ENCODE measurements at places on chromosomes 2 and 18.

- DNase-seq, result no peak
Observed at GRCh38 chr18:34627137-34627920, 82.8 kb upstream of the DTNA start.

DNA sequence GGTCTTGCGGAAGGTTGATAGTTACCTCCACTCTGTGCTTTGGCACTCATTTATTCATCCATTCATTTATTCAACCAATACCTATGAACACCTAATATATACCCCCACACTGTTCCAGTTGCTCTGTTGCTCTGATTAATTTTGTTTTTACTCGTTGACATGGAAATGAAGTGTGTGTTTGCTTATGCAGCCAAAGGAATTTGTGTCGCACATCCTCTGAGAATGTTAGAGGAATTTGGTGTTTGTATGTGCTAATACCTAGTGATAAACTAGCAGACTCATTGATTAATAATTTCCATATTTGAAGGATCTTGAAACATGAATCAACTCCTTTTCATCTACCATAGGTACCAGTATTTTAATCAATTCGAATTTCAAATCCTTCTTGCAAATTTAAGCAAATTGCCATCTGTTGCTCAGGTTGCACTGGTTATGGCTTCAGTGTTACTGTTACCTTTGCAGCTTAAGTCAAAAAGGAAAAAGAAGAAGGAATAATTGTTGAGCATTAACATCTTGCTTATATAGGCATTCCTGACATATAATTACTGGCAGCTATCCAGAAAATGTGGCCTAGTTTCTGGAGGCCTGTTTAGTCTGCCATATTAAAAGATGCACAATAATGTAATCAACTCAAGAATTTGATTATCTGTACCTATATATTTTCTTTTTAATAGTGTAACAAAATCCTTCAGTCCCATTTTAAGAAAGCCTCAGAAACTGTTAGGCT lies 25.7 kb upstream of the CRIM1 start:
- DNase-seq, result no peak

DNA sequence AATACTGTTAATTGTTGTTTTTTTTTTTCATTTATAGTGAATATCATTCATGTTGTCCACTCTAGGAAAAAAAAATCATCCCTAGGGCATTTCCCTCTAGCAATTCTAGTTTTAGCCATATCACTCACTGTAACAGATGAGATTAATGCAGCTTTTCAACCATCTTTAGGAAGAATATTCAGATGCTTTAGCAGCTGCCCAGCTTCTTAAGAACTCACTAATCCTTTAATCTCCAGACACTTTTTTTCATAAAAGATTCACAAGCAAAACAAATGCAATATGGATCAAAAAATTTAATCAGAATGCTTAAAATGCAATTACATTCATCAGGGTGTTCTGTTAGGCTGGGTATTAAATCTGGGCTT lies 692.6 kb downstream of the ERBB4 start:
- no peak for DNase-seq

DNA sequence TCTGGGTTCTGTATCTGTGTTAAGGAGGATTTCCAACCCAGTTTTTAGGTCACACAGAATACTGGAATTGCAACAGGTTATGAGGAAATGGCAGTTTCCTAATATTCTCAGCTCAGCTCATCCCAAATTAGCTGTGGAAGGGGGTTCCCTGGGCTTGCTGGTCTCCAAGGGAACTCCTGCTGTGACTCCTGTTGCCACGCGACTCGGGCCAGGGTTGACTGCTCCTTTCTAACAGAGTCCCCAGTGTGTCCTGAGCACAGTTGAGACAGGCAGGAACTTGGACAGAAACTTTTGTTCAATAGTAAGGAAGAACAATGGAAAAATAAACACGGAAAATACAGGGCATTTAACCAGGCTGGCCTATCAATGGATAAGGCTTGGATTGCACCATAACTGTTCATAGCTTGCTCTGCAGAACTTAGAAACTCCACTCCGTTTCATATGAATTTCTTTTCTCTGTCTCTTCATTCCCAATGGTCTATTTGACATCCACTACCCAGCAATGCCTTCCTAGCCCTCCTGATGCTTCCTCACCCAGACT lies 3.8 kb upstream of the ROCK2 start:
- no peak for DNase-seq

DNA sequence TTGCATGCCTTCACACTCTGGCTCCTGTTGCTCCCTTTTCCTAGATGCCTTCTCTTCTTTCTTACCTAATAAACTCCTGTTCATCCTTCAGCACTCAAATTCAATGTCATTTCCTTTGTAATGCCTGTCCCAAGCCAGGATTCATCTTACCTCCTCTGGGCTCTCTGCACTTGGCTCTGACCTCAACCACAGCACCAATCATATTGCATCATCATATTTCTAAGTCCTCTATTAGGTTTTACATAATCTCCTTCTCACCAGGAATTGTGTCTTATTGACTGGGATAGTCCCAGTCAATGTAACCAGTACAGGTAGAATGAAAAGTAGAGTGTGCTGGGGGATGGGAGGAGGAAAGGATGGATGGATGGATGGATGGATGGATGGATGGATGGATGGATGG lies 187.1 kb downstream of the NRP2 start:
- DNase-seq, result no peak

DNA sequence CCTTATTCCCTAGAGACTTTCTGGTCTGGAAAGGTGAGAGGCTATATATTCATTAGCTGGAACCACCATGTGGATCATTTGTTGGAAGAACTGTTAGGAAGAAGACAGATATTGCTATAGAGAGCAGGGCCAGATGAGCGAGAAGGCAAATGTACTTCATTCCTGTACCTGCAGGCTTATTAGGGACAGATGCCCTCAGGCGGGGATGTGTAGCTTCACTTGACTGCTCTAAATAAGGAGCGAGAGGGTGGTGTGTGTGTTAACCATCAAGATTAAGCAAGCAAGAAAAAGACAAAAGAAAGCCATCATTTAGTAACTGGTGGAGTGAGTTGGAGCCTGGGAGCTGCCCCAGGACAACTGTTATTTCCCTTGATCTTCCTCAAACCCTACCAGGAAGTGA lies 36.4 kb downstream of the NEDD4L start:
- DNase-seq, result no peak

GRCh38 chr2:10502803-10503107 lies 54.6 kb upstream of the ODC1 start:
- DNase-seq, result no peak

- DNase-seq, result no peak
Observed at GRCh38 chr2:52264911-52265310, 1233.0 kb upstream of the NRXN1 start.

- DNase-seq, result no peak
Observed at GRCh38 chr18:39297225-39297624, 1731.6 kb upstream of the CELF4 start.

- DNase-seq, result no peak
Observed at GRCh38 chr2:219954331-219954730, 326.9 kb downstream of the SLC4A3 start.

- DNase-seq, result no peak
Observed at GRCh38 chr18:54765636-54766375, 62.5 kb upstream of the RAB27B start.

DNA sequence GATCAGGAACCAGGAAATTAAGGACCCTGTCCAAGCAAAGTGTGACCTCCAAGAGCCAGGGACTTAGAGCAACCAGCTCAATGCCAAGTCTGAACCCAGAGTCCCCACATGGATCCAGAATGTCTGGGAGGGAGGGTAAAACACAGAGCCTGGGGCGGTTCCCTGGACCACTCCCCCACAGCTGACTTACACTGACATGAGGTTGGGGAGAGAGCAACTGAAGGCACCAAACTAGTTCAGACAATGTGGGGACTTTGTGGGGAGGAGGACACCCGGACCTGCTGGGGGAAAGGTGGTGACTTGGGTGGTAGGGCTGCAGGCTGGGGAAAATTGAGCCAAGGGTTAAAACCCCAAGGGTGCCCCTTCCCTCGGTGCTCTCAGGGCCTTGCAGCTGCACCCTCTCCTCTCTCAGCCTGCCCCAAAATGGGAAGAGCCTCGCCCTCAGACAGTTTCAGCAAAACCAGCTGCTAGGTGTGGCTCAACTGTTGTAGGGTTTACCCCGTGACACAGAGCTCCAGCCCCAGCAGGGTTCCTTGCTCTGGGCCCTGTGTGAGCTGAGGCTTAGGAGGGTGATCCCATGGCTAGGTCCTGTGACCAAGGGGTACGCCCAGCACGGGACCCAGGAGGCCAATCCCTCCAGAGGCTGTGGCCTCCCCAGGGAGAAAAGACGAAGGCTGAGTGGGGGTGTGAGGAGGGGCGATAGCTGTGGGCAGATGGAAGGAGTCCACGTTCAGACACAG lies 28.6 kb downstream of the MARCO start:
- DNase-seq, result peak; percentile 52

DNA sequence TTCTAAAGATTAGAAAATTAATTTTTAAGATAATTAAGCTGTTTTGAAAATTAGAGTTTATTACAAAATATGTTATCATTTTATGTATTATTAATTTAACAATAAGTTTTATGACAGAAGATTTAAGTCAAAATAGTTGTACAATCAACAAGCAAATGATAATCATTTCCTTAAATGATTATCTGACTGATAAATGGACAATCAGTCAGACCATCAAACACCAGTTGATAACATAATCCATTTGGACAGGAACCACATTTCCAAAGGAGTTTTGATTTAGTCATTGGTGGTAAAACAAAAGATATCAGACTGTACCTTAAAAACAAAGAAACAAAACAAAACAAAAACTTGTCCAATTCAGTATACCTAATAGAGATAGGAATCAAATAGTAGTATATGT lies 1.9 kb downstream of the TFPI start:
- DNase-seq, result no peak

- no peak for DNase-seq
Observed at GRCh38 chr2:107785756-107786155, 40.9 kb upstream of the RGPD4 start.

- no peak for DNase-seq
Observed at GRCh38 chr2:235024191-235024860, 72.5 kb downstream of the SH3BP4 start.

DNA sequence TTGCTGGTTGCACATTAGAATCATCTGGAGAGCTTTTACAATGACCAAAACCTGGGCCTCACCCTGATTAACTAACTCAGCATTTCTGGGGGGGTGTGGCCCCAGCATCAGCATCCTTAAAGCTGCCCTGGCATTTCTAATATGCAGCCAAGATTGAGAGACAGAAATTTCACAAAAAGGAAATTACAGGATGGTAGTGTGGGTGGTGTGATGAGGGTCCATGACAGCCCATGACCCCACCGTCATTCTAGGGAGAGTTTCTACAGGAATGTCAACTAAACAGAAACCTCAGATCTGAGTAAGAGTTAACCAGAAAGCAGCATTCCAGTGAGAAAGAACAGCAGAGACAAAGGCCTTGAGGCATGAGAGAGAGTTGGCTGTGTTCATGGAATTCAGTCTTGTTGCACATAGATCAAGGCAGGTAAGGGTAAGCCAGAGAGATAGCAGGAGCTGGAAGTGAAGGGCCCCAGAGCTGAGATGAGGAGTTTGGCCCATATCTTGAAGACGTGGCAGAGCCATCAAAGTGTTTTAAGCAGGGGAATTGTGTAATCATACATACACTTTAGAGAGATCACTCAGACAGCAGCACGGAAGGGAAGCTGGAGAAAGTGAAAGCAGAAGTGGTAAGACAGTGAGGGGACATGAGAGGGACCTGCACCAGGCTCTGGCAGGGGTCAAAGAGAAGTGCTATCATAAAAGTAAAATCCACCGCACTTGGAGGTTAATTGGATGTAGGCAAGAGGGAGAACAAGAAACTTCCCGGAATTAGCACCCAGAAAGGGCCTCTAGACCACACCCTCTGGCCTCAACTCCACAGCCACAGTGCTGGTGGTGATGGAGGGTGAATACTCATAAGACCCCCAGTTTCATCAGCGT lies 7.8 kb upstream of the TRABD2A start:
- DNase-seq, result peak; percentile 76

DNA sequence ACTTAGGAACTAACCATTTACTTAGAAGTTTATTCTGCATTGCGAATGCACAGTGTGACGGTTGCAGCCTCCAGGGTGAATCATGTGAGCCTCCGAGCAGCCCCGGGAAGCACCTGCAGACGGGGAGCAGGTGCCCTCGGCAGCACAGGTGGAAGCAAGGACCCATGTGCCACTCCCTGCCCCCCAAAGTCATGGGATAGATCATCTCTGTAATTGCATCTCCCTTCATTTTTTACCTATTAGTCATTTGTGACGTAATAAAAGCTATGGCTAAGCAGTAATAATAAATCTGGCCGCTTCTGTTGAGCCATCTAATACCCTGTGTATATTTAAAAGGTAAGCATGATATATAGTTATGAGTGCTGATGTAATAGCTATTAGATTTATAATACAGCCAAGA lies 97.2 kb downstream of the PTGR3 start:
- DNase-seq, result no peak

DNA sequence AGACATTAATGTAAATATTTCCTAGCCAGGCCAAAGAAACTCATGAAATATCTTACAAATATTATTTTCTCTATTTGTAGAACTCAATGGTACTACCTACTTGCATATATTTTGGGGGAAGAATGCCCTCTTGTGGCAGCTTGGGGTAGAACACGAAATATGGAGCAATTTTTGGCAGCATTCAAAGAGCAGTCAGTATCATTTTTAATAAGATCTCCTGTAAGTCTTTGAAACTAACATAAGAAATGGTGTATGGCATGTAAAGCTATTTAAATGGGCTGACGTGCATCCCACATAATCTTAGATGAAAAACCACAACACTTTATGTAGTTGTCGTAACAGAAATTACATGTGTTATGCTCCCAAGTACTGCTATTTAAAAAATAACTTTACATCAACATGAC lies 62.3 kb upstream of the CCDC195 start:
- DNase-seq, result peak; percentile 62

DNA sequence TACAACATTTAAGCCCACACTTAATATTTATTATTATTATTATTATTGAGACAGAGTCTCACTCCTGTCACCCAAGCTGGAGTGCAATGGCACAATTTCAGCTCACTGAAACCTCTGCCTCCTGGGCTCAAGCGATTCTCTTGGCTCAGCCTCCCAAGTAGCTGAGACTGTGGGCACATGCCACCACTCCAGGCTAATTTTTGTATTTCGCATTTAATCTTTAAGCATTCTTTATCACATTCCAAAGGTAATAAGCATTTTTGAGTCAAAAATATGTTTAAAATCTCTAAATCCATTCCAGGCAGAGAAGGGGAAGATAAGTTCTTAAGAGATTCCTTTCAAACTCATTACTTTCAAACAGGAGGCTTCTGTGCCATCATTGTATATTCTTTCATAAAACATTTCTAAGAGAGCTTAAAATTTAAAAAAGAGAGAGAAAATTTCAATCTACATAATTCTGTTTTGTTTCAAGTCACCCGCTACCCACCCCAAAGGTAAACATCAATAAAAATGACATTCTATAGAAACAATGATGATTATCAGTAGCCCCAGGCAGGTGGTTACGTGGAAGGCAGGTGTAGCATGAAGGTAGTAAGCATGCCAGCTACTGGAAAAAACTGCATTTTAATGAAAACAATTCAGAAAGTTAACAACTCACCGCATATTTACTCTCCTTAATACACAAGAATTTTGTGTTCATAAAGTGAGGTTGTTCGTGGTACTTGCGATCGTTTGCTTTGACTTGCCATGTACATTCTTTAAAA lies 84.4 kb upstream of the NARS1 start:
- DNase-seq, result no peak

GRCh38 chr2:143428700-143429099 lies 299.5 kb downstream of the ARHGAP15 start:
- DNase-seq, result no peak

Data from CD4-positive, alpha-beta T cell treated with Interleukin-1 beta for 1 hour (primary cell).